Activated naive CD8-positive, alpha-beta T cell treated with anti-CD3 and anti-CD28 coated beads, Interleukin-2, amount 10 ng/mL, durations not matched to agents 7 days and 5 days (primary cell): ENCODE measurements at places on chromosomes 7 and 10. TPM values are rescaled to one million over a fixed set of nuclear protein-coding genes. Genes with fewer than 3 reads are reported as not detected.

CREB5 gene
- total RNA-seq = not detected

PON1 gene
- total RNA-seq = not detected

CFAP46 gene
- not detected for total RNA-seq

ANKRD61 gene
- total RNA-seq = not detected

SLC13A1 gene
- not detected for total RNA-seq

FOXP2 gene
- not detected for total RNA-seq
